ENCODE measurements at places on chromosomes 11 and 22. TPM values are rescaled to one million over a fixed set of nuclear protein-coding genes. Genes with fewer than 3 reads are reported as not detected.
A peak's percentile ranks its signal among the peaks of the same experiment; 100 is the strongest.

DNA sequence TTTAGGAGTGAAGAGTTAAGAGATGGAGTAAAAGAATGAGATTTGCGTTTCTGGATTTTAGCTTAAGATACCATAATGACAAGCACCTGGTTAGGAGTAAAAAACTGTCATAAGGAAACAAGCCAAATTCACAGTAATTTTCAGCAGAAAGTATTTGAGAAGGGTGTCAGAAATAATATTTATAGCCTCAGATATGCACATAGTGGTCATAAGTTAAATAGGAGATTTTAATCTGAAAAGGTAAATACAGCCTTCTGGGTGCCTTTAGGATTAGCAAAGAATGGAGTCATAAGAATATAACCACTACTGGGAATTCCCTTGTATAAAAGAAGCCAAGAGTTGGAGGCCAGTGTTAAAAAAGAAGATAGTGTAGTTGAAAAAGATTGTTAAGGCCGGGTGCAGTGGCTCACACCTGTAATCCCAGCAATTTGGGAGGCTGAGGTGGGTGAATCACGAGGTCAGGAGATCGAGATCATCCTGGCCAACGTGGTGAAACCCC lies 160.1 kb downstream of the SWAP70 start:
- peaks cover 12% of the 10 kb centered on the region for H3K4me1 ChIP-seq
- H3K36me3 ChIP-seq = no peaks in the 10 kb centered on the region
- H3K4me3 ChIP-seq = no peak overlapping the region
- peak overlapping the region; percentile 32 for H3K27ac ChIP-seq

PVALB gene
- not detected for total RNA-seq

KIF18A gene
- total RNA-seq = 37.2 TPM

- no peaks in the 10 kb centered on the region for H3K27me3 ChIP-seq
- DNase-seq = peak; percentile 79
- H3K36me3 ChIP-seq = peaks cover 1% of the 10 kb centered on the region
- H3K4me3 ChIP-seq = no peak overlapping the region
- no peak overlapping the region for H3K27ac ChIP-seq
- peaks cover 2% of the 10 kb centered on the region for H3K4me1 ChIP-seq
Observed at GRCh38 chr11:17354601-17354991, 3.0 kb downstream of the NCR3LG1 start.

DNA sequence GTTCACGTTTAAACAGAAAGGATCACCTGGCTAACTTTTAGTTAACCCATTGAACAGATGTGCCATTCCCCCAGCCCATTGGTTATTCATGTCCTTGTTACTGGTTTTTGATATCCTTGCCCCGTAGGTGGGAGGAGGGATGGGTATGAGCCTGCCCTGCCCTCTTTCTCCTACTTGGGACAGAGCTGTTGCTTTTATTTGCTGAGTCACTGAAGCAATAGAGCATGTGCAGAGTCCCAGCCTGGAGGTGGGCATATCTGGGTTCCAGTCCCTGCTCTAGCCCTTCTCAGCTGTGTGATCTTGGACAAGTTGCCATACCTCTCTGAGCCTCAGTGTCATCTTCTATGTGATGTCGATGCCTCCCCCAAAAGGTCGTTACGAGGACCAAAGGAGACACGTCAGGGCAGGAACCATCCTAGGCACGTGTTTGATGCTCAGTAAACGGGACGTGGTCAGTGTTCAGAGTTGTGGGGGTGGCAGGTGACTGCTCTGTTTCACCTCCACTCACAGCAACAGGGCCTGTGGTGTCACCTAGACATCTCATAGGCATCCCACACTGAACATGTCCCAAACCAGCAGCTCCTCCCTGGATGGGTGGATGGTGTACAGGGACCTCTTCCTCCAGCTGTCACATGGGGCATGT lies 61.0 kb downstream of the BMAL1 start:
- no peaks in the 10 kb centered on the region for H3K27me3 ChIP-seq
- H3K4me1 ChIP-seq = peaks cover 27% of the 10 kb centered on the region
- peak; percentile 69 for DNase-seq
- peak overlapping the region; percentile 43 for H3K4me3 ChIP-seq

DNA sequence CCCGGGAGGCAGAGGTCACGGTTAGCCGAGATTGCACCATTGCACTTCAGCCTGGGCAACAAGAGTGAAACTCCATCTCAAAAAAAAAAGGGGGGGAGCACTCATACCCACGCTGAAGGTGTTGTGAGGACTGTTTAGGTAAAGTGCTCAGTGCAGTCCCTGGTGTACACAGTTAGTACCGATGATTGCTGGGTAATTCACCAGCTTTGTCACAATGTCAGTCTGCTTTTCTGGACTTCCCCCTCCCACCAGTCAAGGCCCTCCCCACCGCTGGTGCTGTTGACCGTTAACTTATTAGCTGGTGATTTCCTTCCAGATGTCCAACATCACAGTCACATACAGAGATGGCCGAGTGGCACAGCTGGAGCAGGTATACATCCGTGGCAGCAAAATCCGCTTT lies 11.9 kb downstream of the SNRPD3 start:
- no peak overlapping the region for H3K27ac ChIP-seq
- DNase-seq = no peak
- peaks cover 40% of the 10 kb centered on the region for H3K36me3 ChIP-seq
- no peak overlapping the region for H3K4me3 ChIP-seq

GRCh38 chr11:5245155-5245554 lies 4.5 kb downstream of the HBG1 start:
- H3K4me3 ChIP-seq = no peak overlapping the region
- H3K4me1 ChIP-seq = peaks cover 2% of the 10 kb centered on the region
- H3K27ac ChIP-seq = no peak overlapping the region

FDXACB1 gene
- 3.0 TPM for total RNA-seq

OR6A2 gene
- 0.72 TPM for total RNA-seq

- no peak for DNase-seq
- H3K27me3 ChIP-seq = no peaks in the 10 kb centered on the region
- no peaks in the 10 kb centered on the region for H3K4me1 ChIP-seq
Observed at GRCh38 chr11:96481204-96481603, 91.4 kb downstream of the JRKL start.

GRCh38 chr11:771617-772204 lies 5.6 kb downstream of the GATD1 start:
- H3K4me3 ChIP-seq = no peak overlapping the region
- H3K4me1 ChIP-seq = peaks cover 9% of the 10 kb centered on the region
- H3K36me3 ChIP-seq = peaks cover 46% of the 10 kb centered on the region
- H3K27ac ChIP-seq = no peak overlapping the region
- H3K27me3 ChIP-seq = no peaks in the 10 kb centered on the region
- no peak for DNase-seq

RAB38 gene
- total RNA-seq = 6.5 TPM

DNA sequence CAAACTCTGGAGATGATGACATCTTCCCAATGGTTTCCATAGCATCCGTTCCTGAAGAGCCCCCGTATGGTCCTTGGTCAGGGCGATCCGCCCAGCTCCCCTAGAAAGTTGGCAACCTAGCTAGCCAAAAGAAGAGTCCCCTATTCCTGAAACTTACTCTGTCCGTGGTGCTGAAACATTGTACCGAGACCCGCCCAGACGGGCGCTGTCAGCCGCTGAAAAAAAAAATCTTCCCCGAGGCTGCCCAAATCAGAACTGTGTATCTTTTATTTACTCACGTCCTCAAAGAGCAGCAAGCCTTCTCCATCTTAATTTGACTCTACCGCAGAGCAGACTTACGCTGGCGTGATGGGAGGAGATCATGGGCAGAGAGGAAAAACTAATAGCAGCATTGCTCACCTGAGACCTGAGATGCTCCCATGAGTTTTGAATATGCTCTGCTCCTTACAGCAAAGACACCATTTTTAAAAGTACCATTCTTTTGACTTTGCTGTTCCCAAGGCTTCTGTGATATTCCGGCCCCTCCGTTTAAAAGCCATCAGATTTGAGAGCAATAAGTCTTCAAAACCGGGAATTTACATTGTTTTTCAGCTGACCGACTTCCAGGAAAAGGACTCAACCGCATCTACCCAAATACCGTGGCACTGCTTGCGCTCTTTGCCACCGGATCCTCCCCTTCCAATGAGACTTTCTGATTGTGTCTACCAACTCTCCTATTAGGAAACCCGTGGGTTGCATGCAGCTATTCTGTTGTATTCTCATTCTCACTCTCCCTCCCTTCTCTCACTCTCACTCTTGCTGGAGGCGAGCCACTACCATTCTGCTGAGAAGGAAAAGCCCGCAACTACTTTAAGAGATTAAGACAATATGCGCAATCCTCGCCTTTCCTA lies at the start of gene SLC17A6:
Gene SLC17A6 (plus strand): TSS at position 786 of the 890 bp plus-strand sequence. CDS start 153 bp downstream, outside the sequence.
- H3K4me3 ChIP-seq = no peak within 1 kb of the TSS
- no peaks in the 10 kb centered on the region for H3K36me3 ChIP-seq
- no peak within 1 kb of the TSS for H3K27ac ChIP-seq
- H3K4me1 ChIP-seq = no peaks in the 10 kb centered on the region
- peaks cover 26% of the 10 kb centered on the region for H3K27me3 ChIP-seq
- DNase-seq = peak; percentile 8

- no peak overlapping the region for H3K27ac ChIP-seq
- H3K27me3 ChIP-seq = no peaks in the 10 kb centered on the region
- H3K4me3 ChIP-seq = no peak overlapping the region
- H3K36me3 ChIP-seq = no peaks in the 10 kb centered on the region
- DNase-seq = no peak
- no peaks in the 10 kb centered on the region for H3K4me1 ChIP-seq
Observed at GRCh38 chr11:78325274-78325781, 92.3 kb downstream of the GAB2 start.

CYTH4 gene
- 0.28 TPM for total RNA-seq

GRCh38 chr22:17552737-17553136 lies 10.6 kb upstream of the SLC25A18 start:
- peaks cover 14% of the 10 kb centered on the region for H3K27me3 ChIP-seq
- no peak overlapping the region for H3K4me3 ChIP-seq
- no peaks in the 10 kb centered on the region for H3K36me3 ChIP-seq
- no peak overlapping the region for H3K27ac ChIP-seq

DNA sequence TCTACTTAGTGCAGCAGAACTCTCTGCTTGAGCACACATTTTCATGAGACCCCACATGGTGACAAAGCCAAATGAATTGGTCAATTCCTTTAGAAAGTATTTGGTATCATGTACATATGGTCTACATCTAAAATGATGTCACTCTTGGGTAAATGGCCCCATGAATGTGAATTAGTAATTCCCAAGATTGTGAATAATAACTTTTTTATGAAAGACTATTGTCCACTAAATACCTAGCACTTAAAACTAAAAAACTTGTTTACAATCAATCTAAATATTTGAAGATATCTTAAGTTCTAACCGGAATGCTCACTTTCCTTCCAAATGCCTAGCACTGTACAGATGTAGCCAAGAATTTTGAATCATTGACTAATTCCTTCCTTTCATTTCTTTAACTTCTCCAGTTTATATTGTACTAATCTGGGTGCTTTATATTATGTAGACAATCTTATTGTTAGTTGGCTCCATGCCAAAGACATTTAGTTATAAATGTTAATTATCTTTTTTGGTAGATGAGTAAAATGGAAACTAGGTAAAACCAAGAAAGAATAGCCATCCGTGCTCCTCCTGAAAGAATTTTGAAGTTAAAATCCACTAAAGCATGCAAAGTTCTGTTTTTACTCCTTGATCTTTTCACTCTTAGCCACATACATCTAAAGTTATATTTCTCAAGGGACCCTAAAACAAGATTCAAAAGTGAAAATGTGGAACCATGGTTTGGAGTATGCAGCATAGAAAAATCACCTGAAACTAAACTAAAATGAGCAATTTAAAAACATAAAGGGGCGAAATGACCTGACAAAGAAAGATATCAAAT lies 145.0 kb upstream of the ARHGAP20 start:
- DNase-seq = peak; percentile 61
- H3K27me3 ChIP-seq = no peaks in the 10 kb centered on the region
- H3K27ac ChIP-seq = peak overlapping the region; percentile 35
- H3K36me3 ChIP-seq = no peaks in the 10 kb centered on the region
- H3K4me1 ChIP-seq = peaks cover 13% of the 10 kb centered on the region
- H3K4me3 ChIP-seq = no peak overlapping the region

- H3K36me3 ChIP-seq = no peaks in the 10 kb centered on the region
- no peak overlapping the region for H3K4me3 ChIP-seq
Observed at GRCh38 chr11:111585371-111585770, 16.9 kb upstream of the SIK2 start.

- H3K36me3 ChIP-seq = no peaks in the 10 kb centered on the region
- peaks cover 64% of the 10 kb centered on the region for H3K27me3 ChIP-seq
- DNase-seq = no peak
- H3K4me3 ChIP-seq = no peak overlapping the region
- no peak overlapping the region for H3K27ac ChIP-seq
Observed at GRCh38 chr22:39979458-39979857, 15.3 kb upstream of the FAM83F start.

- no peak overlapping the region for H3K27ac ChIP-seq
- H3K4me3 ChIP-seq = no peak overlapping the region
- DNase-seq = no peak
- no peaks in the 10 kb centered on the region for H3K36me3 ChIP-seq
- H3K4me1 ChIP-seq = no peaks in the 10 kb centered on the region
Observed at GRCh38 chr11:129006161-129006560, 63.5 kb upstream of the TP53AIP1 start.

SPTBN2 gene
- total RNA-seq = 0.18 TPM

DNA sequence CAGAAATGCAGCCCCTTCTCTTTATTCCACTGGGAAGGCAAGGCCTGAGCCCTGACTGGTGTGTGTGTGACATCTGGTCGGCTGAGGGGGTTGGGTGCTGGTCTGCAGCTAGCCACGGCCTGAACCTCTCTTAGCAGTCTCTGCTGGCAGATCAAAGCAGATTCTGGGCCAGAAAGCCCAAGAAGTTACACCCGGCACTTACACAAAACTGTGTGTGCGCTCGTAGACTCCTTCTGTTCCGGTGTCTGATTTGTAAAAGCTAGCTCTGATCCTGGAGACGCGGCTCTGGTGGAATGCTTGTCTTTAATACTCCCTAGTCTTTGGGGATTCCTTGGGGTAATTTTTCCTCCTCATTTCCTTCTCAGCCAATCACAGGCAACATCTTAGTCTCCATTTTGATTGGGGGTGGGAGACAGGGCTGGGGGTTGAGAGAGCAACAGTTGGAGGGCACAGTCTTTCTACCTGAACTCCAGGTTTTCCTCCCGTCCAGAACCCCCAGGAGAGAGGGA lies 5.5 kb downstream of the PKNOX2 start:
- H3K4me3 ChIP-seq = no peak overlapping the region
- peak overlapping the region; percentile 85 for H3K27ac ChIP-seq
- peak; percentile 19 for DNase-seq
- peaks cover 19% of the 10 kb centered on the region for H3K4me1 ChIP-seq
- H3K36me3 ChIP-seq = no peaks in the 10 kb centered on the region

Data from IMR-90 (cell line).